ENCODE measurements at places on chromosomes 12 and 14.

- DNase-seq, result no peak
Measured at GRCh38 chr14:95870772-95871171, 5.9 kb upstream of the TUNAR start.

DNA sequence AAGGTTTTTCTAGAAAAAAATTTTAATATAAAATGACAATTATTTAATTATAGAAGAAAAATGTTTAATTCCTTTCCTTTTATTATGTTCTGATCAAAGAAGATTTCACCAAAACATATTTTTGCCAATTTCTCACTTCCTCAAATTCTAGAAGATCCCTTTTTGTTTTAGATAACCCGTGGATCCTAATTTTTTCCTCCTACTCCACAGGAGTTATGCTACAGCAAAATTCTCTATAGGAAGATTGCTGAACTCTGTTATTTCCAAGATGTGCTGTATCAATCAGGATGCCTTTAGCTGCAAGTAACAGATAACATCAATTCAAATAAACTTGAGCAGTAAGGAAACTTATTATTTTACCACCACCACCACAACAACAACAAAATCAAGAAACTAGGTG, 3.8 kb upstream of the SNX6 start:
- DNase-seq, result no peak

- DNase-seq, result no peak
Measured at GRCh38 chr12:72738811-72739210, 466.6 kb downstream of the TRHDE start.

- DNase-seq, result peak; percentile 15
Measured at GRCh38 chr12:49777800-49778748, 36.7 kb downstream of the TMBIM6 start.

GRCh38 chr12:131209082-131210070, 255.7 kb downstream of the ADGRD1 start:
- no peak for DNase-seq

- no peak for DNase-seq
Measured at GRCh38 chr14:104935955-104936354, 11.3 kb downstream of the PLD4 start.

- no peak for DNase-seq
Measured at GRCh38 chr12:104966677-104967076, 8.6 kb upstream of the SLC41A2 start.

DNA sequence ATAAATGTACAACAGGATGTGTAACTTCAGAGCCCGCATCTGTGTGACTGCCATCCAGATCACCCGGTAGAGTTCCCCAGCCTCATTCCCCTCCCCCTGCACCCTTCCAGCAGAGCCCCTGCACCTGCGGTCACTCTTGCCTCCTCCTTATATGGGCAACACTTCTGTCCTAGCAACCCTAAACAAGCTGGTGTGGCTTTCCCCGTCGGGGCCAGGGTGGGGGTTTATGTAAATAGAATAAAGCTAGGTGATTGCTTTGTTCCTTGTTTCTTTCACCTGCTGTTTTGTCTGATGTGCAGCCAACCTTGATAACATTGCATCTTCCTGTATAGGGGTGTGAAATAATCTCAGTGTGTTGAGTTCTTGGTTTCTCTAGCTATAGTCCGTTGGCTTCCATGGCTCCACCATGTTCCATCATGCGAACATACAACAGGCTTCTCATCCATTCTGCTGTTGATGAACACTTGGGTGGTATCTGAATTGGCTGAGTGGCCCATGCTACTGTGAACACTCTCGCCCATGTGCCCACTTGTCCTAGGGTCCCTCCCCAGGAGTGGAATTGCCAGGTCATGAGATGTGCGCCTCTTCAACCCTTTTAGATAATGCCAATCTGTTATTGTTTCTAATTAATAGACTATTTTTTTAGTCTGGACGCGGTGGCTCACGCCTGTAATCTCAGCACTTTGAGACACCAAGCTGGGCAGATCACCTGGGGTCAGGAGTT, 102.2 kb downstream of the KIF26A start:
- DNase-seq, result no peak

- DNase-seq, result no peak
Measured at GRCh38 chr14:51244591-51244990, 4.5 kb downstream of the TMX1 start.

- DNase-seq, result no peak
Measured at GRCh38 chr14:71121711-71122110, 214.5 kb downstream of the PCNX1 start.

- DNase-seq, result no peak
Measured at GRCh38 chr14:23060536-23061260, 3.4 kb upstream of the CDH24 start.

DNA sequence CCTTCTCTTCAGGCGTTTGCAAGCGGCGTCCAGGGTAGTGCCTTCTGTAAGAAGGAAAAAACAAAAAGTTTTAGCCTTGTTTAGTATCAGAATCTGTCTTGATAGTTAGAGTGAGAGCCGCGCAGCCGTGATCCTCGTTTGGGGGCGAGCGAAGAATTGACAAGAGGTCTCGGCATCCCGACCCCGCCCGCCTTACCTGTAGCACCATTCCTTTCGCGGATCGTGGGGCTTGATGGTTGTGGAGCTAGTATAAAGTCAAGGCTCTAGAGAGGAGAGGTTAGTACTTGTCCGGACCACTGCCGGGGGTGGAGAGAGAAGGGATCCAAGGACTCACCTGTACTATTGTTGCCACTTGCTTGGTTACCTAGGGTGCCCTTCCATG, 494 bp downstream of the TMTC3 start:
- DNase-seq, result no peak

- DNase-seq, result no peak
Measured at GRCh38 chr12:31478425-31478824, 112.5 kb downstream of the DENND5B start.

- DNase-seq, result no peak
Measured at GRCh38 chr12:124844411-124845397, 19.0 kb downstream of the SCARB1 start.

DNA sequence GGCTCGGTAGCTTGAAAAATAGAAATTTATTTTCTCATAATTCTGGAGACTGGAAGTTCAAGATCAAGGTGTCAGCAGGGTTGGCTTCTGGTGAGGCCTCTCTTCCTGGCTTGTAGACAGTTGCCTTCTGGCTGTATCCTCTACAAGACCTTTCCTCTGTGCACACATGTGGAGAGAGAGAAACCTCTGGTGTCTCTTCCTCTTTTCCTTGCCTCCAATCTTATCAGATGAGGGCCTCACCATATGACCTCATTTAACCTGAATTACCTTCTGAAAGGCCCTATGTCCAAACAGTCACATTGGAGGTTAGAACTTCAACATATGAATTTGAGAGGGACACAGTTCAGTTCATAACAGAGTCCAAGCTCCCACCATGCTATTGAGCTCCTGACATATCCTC, 166.4 kb downstream of the TTC8 start:
- no peak for DNase-seq

- DNase-seq, result no peak
Measured at GRCh38 chr14:26344596-26344995, 253.2 kb downstream of the NOVA1 start.

GRCh38 chr14:75025876-75026275, 23.2 kb downstream of the EIF2B2 start:
- DNase-seq, result no peak

GRCh38 chr12:119365451-119365850, 30.9 kb downstream of the CCDC60 start:
- DNase-seq, result no peak

GRCh38 chr14:102013669-102014200, 49.4 kb downstream of the DYNC1H1 start:
- no peak for DNase-seq

- DNase-seq, result no peak
Measured at GRCh38 chr12:119593578-119594398, at the start of gene TMEM233. TSS of gene TMEM233 (plus strand) at chr12:119593774. CDS start at chr12:119593849, 75 bp downstream.

GRCh38 chr14:104799244-104800014, 1.5 kb upstream of the ZBTB42 start:
- peak; percentile 17 for DNase-seq

DNA sequence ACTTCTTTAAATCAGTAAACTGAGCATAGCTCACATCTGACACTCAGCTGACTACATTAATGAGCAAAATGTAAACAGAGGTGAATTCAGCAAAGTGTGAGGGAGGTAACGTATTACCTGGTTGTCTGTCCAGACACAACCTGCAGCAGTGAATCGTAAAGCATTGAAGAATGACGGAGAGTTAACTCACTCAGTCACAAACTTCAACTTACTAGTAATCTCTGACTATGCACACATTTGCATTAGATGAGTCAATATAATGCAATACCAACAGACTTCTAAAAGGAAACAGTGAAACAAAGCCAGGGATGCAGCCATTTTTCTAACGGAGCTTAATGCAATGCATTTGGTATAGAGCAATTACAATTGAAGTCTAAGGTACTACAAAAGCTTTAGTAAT, 40.0 kb downstream of the STX2 start:
- DNase-seq, result peak; percentile 53
